ENCODE measurements at places on chromosomes 5 and 9. TPM values are rescaled to one million over a fixed set of nuclear protein-coding genes. Genes with fewer than 3 reads are reported as not detected.

RHOBTB3 gene
- total RNA-seq = 71.2 TPM

ZFYVE16 gene
- total RNA-seq = 36.8 TPM

PTPDC1 gene
- total RNA-seq = 25.7 TPM

CER1 gene
- total RNA-seq = not detected

BARHL1 gene
- not detected for total RNA-seq

TTC23L gene
- 3.7 TPM for total RNA-seq

OR13C4 gene
- not detected for total RNA-seq

PCDHA1 gene
- total RNA-seq = not detected

NOP16 gene
- 12.6 TPM for total RNA-seq

CCDC152 gene
- 4.7 TPM for total RNA-seq

Data from thoracic aorta (tissue), 2 donors.